ENCODE measurements at places on chromosomes 12 and 14.

DNA sequence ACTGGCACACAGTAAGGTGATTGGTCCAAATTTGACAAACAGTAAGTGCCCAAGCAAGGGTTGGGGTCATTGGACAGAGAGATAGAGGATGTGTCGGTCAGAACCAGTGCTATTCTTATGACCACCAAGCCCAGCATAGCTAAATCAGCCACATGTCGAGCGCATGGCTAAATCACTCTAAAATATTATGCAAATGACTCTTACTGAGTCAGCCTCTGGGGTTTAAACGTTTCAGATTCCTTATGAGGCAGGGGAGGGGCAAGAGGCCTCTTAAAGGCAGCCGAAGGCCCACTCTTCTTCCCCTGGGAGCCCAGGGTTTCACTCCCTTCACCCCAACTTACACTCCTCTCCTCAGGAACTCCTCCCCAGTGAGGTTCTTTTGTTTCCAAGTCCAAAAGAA is 603 bp upstream of the ENDOU start:
- peaks cover 7% of the 10 kb centered on the region for H3K4me1 ChIP-seq
- H3K4me3 ChIP-seq: no peak overlapping the region
- H3K36me3 ChIP-seq: peaks cover 2% of the 10 kb centered on the region
- H3K27me3 ChIP-seq: no peaks in the 10 kb centered on the region
- H3K27ac ChIP-seq: no peak overlapping the region
- DNase-seq: no peak

DNA sequence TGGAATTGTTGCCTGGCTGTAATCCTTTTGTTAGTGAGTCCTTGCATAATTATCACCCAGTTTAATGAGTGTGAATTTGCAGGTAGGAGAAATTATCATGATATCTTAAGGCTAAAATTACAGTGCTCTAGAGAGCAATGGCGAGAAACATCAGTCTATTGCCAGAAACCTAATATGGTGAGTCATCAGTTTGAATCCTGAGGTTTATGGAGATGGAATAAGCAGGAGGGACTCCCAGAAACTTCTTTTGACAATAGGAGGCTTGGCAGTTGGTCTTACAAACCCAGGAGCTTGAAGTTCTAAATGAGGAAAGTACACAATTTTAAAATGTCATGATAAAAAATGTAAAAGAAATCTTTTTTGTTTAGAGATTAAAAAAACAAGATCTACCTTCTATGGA is 31.5 kb upstream of the CRADD start:
- no peak for DNase-seq
- no peak overlapping the region for H3K27ac ChIP-seq
- H3K4me1 ChIP-seq: no peaks in the 10 kb centered on the region
- peaks cover 5% of the 10 kb centered on the region for H3K27me3 ChIP-seq

- peaks cover 3% of the 10 kb centered on the region for H3K27me3 ChIP-seq
- H3K36me3 ChIP-seq: no peaks in the 10 kb centered on the region
- no peak for DNase-seq
- no peak overlapping the region for H3K4me3 ChIP-seq
- no peaks in the 10 kb centered on the region for H3K4me1 ChIP-seq
Measured at GRCh38 chr12:114747012-114747858, 63.3 kb upstream of the TBX3 start.

GRCh38 chr12:54560374-54560858 is 11.0 kb downstream of the PDE1B start:
- peak; percentile 94 for DNase-seq
- peaks cover 23% of the 10 kb centered on the region for H3K4me1 ChIP-seq
- H3K27ac ChIP-seq: peak overlapping the region; percentile 74
- H3K36me3 ChIP-seq: no peaks in the 10 kb centered on the region
- peak overlapping the region; percentile 69 for H3K4me3 ChIP-seq

GRCh38 chr14:103093856-103094405 is 594 bp upstream of the EXOC3L4 start:
- no peak overlapping the region for H3K27ac ChIP-seq
- peaks cover 3% of the 10 kb centered on the region for H3K27me3 ChIP-seq
- H3K4me3 ChIP-seq: no peak overlapping the region
- no peak for DNase-seq
- H3K4me1 ChIP-seq: peaks cover 3% of the 10 kb centered on the region

DNA sequence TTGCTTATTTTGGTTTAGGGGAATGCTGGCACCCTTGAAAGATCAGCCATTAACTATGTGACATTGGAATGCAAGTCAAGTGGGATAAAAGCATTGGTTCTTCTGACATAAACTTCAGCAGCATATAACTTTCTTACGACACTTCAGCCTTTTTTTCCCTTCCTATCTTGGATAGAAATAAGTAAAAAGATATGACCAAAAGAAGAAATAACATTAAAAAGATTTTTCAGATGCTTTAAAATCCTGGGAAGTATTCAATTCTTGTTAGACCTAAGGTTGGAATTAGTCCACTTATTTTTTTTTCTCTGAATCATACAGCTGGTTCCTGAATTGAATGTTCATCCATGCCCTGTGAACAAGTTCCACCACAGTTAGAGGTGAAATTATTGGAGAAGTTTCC is 85.6 kb upstream of the TSPAN8 start:
- no peak overlapping the region for H3K27ac ChIP-seq
- no peak for DNase-seq
- H3K27me3 ChIP-seq: no peaks in the 10 kb centered on the region
- H3K36me3 ChIP-seq: no peaks in the 10 kb centered on the region
- no peaks in the 10 kb centered on the region for H3K4me1 ChIP-seq

GRCh38 chr12:47824198-47824597 is 4.5 kb upstream of the HDAC7 start:
- H3K36me3 ChIP-seq: peaks cover 3% of the 10 kb centered on the region
- no peaks in the 10 kb centered on the region for H3K27me3 ChIP-seq
- peaks cover 82% of the 10 kb centered on the region for H3K4me1 ChIP-seq
- peak overlapping the region; percentile 93 for H3K27ac ChIP-seq
- no peak overlapping the region for H3K4me3 ChIP-seq
- DNase-seq: peak; percentile 53

GRCh38 chr12:47139000-47139681 is 59.4 kb upstream of the AMIGO2 start:
- H3K27ac ChIP-seq: no peak overlapping the region
- no peak overlapping the region for H3K4me3 ChIP-seq
- H3K36me3 ChIP-seq: peaks cover 33% of the 10 kb centered on the region
- no peak for DNase-seq
- peaks cover 10% of the 10 kb centered on the region for H3K4me1 ChIP-seq

GRCh38 chr12:125643055-125643454 is 577.8 kb downstream of the AACS start:
- H3K27me3 ChIP-seq: peaks cover 1% of the 10 kb centered on the region
- no peak overlapping the region for H3K27ac ChIP-seq

GRCh38 chr12:48122065-48122834 is 3.1 kb downstream of the PFKM start:
- H3K36me3 ChIP-seq: peaks cover 23% of the 10 kb centered on the region
- no peak overlapping the region for H3K4me3 ChIP-seq
- H3K27ac ChIP-seq: no peak overlapping the region
- H3K27me3 ChIP-seq: no peaks in the 10 kb centered on the region
- no peak for DNase-seq
- peaks cover 19% of the 10 kb centered on the region for H3K4me1 ChIP-seq

DNA sequence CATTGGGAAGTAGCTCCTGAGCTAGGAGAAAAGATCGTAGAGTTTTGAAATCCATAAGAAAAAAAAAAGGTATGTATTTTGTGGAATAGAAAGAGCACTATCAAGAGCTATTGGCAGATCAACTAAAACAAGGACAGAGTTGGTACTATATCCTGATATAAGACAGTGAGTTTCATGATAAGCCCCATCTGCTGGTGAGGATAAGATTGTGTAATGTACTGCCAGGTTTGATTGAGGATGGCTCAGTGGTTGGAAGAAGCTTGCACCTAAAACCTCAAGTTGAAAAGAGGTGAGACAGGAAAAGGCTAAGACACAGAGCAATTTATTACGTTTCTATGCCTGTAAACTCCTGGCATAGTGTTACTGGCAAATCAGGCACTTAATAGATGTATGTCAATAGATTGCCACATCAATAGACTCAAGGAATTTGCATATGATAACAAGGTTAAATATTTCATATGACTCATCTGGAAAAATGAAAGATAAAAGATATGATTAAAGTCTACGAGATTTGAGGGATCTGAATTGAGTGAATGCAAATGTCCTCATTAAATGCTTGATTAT is 525.6 kb downstream of the FLRT2 start:
- H3K4me3 ChIP-seq: no peak overlapping the region
- no peaks in the 10 kb centered on the region for H3K27me3 ChIP-seq
- H3K4me1 ChIP-seq: peaks cover 2% of the 10 kb centered on the region
- no peak overlapping the region for H3K27ac ChIP-seq
- H3K36me3 ChIP-seq: no peaks in the 10 kb centered on the region

DNA sequence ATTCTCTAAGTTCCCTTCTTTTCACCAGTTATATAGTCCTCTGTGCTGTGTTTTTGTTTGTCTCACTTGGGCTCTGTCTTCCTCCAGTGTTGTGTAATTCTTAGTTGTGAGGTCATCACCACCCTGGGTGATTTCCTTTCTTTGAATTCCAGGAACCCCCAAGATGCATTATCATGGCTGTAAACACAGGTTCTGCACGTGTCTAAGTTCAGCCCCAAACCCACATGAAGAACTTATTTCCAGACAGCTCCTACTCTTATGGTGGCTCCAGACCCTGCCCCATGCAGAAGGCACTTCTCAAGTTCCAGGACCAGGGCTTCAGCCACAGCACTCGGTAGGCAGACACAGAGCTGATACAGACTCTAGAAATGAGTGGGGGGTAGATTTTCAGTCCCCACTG is 560.5 kb downstream of the BCL11B start:
- H3K27ac ChIP-seq: no peak overlapping the region
- no peaks in the 10 kb centered on the region for H3K36me3 ChIP-seq
- no peak overlapping the region for H3K4me3 ChIP-seq
- H3K4me1 ChIP-seq: peaks cover 18% of the 10 kb centered on the region
- DNase-seq: peak; percentile 11
- H3K27me3 ChIP-seq: no peaks in the 10 kb centered on the region

GRCh38 chr12:47882781-47883546 is 21.8 kb downstream of the VDR start:
- DNase-seq: peak; percentile 67
- H3K4me1 ChIP-seq: peaks cover 88% of the 10 kb centered on the region
- peak overlapping the region; percentile 89 for H3K4me3 ChIP-seq
- peak overlapping the region; percentile 97 for H3K27ac ChIP-seq
- no peaks in the 10 kb centered on the region for H3K27me3 ChIP-seq
- H3K36me3 ChIP-seq: peaks cover 85% of the 10 kb centered on the region

GRCh38 chr14:105384605-105385321 is 13.6 kb upstream of the TEX22 start:
- H3K4me1 ChIP-seq: no peaks in the 10 kb centered on the region
- H3K36me3 ChIP-seq: peaks cover 2% of the 10 kb centered on the region
- H3K4me3 ChIP-seq: no peak overlapping the region
- no peak overlapping the region for H3K27ac ChIP-seq

- H3K4me1 ChIP-seq: peaks cover 19% of the 10 kb centered on the region
- no peak overlapping the region for H3K27ac ChIP-seq
- DNase-seq: no peak
- H3K36me3 ChIP-seq: peaks cover 1% of the 10 kb centered on the region
Measured at GRCh38 chr12:10957741-10958140, 18.7 kb upstream of the TAS2R14 start.

- peaks cover 30% of the 10 kb centered on the region for H3K4me1 ChIP-seq
- peaks cover 1% of the 10 kb centered on the region for H3K27me3 ChIP-seq
- H3K36me3 ChIP-seq: no peaks in the 10 kb centered on the region
Measured at GRCh38 chr12:11954181-11954580, 116.6 kb upstream of the BCL2L14 start.

- peaks cover 5% of the 10 kb centered on the region for H3K27me3 ChIP-seq
- peaks cover 9% of the 10 kb centered on the region for H3K4me1 ChIP-seq
- no peak overlapping the region for H3K4me3 ChIP-seq
- DNase-seq: no peak
- no peaks in the 10 kb centered on the region for H3K36me3 ChIP-seq
Measured at GRCh38 chr12:1917172-1918070, 1.0 kb downstream of the CACNA2D4 start.

DNA sequence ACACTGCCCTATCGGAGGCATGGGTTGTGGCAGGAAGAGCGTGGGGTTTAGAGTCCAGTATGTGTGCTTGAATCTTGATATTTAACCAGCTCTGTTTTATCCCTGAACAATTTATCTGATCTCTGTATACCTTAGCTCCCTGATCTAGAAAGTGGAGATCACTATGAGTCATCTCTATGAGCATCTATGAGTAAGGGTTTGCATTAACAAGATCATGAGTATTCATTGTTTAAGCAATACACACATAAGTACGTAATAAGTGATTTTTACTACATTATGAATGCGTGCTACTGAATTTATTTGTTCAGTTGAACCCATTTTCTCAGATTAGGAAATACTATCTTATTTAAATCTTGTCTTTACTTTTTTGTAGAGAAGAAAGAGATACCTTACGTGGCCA is 49.4 kb downstream of the GPATCH2L start:
- no peaks in the 10 kb centered on the region for H3K4me1 ChIP-seq
- peaks cover 66% of the 10 kb centered on the region for H3K36me3 ChIP-seq
- no peak overlapping the region for H3K4me3 ChIP-seq
- no peak for DNase-seq
- no peaks in the 10 kb centered on the region for H3K27me3 ChIP-seq
- no peak overlapping the region for H3K27ac ChIP-seq

DNA sequence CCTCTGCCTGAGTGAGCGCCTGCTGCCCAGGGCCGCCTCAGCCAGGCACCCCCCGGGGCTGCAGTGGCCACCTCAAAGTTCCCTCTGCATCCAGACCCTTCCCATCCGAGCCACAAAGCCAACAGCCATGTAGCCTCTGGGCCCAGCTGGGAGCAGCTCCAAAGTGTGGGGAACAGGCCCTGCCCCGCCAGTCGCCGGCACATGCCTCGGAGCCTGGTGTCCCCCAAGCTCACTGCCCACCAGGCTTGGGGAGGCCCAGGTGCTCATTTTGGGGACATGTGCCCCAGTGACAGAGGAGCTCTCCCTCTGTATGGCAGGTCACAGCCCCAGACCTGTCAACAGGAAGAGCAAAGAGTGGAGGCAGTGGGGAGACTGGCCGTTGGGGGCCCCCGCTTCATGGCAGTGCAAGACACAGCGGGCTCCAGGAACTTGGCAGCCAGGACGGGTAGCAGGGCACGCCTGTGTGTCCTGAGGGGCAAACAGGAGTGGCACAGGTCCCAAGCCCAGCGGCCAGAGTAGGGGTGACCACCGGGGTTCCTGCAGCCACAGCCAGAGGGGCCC is 29.9 kb downstream of the JAG2 start:
- no peaks in the 10 kb centered on the region for H3K27me3 ChIP-seq
- H3K4me3 ChIP-seq: no peak overlapping the region
- DNase-seq: no peak
- peaks cover 2% of the 10 kb centered on the region for H3K36me3 ChIP-seq

DNA sequence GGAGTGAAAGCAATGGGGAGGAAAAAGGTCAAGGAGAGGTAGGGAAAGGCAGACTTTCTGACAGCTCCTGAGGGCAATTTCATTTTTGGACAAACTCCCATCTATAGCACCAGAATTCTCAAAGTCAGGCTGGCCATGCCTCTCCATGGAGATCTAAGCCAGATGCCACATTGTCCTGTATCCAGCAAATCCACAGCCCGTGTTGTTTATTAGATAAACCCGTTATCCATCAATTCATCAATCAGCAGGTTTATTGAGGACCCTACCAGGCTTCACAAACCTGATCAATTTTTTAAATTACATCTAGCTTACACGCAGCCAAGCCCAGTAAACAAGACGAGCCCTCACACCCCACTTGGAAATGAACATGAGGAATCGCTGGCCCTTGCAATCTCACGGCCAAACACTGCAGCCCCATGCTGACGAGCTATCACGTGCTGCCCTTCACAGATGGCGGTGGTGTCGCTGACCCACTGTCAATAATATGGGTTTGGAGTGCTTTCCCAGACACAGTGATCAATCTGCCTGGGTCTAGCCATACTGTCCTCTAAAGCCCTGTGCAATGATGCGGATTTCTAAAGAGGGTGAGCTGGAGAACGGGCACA is 332.9 kb downstream of the DPF3 start:
- H3K27me3 ChIP-seq: no peaks in the 10 kb centered on the region
- no peak for DNase-seq
- H3K36me3 ChIP-seq: no peaks in the 10 kb centered on the region
- H3K4me1 ChIP-seq: no peaks in the 10 kb centered on the region
- H3K27ac ChIP-seq: no peak overlapping the region
- H3K4me3 ChIP-seq: no peak overlapping the region
